GM18507 (cell line): ENCODE measurements at places on chromosomes 3 and 15.

- DNase-seq = no peak
Measured at GRCh38 chr3:183202004-183202722, 39.6 kb upstream of the LAMP3 start.

GRCh38 chr3:67620869-67621268 lies 33.5 kb downstream of the SUCLG2 start:
- no peak for DNase-seq

GRCh38 chr3:183359036-183359435 lies 69.4 kb downstream of the MCF2L2 start:
- DNase-seq = no peak

- no peak for DNase-seq
Measured at GRCh38 chr3:114427285-114428043, 133.6 kb downstream of the TIGIT start.

DNA sequence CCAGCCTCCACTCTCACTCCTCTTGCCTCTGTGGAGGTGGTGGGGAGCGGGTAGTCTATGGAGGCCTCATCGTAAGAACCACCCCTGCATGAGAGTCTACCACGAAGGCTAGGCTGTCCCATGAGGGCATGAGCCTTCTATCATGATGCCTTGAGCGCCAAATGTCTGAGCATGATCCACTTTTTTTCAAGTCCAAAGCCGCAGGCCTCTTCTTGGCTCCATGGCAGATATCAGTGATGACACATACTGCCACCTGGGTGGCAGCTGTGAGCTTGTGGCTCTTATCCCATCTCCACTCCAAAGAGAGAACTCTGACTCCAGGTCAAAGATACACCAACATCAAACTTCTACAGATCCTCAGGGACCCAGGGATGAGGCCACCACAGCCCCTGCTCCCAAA lies 13.5 kb downstream of the POC1A start:
- no peak for DNase-seq

DNA sequence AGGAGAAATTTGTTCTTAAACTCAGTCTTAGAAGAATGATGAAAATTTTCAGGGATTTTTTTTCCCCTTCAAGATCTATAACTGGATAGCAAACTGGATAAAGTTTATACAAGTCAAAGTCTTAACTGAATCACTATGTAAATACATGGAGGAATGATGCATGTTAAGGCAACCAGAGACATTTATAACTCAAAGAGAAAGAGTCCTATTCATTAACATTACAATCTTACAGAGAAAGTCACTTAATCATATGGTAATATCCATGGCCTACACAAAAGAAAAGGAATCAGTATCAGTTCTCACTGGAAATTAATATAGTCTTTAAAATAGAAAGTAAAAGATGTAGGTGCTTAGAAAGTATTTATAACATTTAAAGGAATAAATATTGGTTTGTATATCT lies 869.1 kb downstream of the TBL1XR1 start:
- no peak for DNase-seq

DNA sequence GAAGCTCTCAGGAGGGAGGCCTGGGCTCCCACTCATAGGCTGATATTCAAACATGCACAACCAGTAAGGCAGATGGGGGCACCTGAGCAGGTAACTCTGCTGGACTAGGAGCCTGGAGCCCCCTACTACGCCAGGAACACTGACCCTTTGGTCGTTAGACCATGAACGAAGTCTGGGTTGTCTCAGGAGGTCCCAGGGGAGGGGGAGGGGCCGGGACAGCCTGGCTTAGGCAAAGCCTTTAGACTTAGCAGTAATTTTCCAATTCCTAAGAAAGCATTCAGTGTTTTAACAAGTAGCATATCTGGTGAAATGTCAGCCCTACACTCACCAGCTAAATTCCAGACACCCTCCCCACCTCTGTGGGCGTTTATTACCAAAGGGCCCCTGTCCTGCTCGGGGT lies 67.4 kb upstream of the ST8SIA2 start:
- no peak for DNase-seq

DNA sequence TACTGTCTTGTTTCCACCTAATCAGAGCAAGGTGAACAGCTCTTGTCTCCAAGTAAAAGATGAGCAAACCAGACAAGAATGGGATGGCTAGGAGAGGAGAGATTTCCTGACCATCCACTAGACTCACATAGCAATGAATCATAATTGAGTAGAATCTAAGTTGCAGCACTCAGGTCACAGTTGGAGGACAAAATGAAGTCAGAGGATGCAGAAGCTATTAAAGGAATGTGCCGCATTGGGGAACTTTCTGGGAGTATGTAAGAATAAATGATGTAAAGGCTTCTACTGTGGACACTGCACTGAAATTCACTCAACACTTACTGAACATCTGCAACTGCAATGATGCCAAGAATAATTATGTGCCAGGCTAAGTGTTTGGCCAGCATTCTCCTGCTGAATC lies 217.4 kb upstream of the WNT5A start:
- no peak for DNase-seq

DNA sequence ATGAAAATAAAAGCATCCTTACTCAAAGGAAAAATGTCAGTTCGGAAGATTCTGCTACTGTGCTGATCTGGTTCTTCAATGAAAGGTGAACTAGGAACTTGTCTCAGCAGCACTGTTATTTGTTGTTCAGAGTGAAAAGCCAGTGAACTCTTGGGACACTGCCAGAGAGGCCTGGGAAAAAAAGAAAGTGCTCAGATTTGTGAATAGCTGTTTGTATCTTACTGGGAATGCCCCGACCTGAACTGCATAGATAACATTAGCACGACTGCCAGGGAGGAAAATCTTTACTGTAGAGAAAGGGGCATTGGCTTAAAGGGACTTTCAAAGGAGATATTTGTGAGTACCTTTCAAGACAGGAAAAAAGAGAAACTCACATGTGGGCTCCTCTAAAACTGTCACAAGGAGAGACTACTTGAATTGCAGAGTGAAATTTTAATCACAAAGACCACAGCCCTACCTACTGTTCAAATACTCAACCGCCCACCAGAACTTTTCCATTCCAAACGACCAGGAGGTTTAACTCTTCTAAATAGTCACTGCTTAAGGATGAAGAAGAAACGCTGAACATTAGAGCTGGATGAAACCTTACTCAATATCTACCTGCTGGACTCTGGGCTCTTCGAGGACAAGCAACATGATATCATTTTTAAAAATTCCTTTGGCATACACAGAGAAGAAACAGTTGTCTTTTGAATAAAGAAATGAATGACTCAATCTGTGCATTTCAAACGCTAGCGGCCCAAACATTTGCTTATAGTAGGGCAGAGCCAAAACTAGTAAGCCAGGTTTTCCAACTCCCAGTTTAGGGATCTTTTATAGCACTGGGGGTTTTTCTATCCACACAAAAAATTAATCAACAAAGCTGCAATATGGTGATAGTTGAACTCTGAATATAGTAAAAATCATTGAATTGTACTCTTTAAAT lies 13.4 kb downstream of the TAMM41 start:
- no peak for DNase-seq

- no peak for DNase-seq
Measured at GRCh38 chr15:51025454-51025846, 69.3 kb downstream of the TNFAIP8L3 start.
